Fibroblast of skin of left quadriceps (primary cell): ENCODE measurements at places on chromosomes 5 and 9.

- DNase-seq = no peak
Observed at GRCh38 chr9:112086627-112087026, 88.5 kb downstream of the SUSD1 start.

- DNase-seq = no peak
Observed at GRCh38 chr5:58019614-58020013, 440.3 kb downstream of the PLK2 start.

GRCh38 chr9:17315341-17315740 lies 180.5 kb downstream of the CNTLN start:
- DNase-seq = peak; percentile 10

DNA sequence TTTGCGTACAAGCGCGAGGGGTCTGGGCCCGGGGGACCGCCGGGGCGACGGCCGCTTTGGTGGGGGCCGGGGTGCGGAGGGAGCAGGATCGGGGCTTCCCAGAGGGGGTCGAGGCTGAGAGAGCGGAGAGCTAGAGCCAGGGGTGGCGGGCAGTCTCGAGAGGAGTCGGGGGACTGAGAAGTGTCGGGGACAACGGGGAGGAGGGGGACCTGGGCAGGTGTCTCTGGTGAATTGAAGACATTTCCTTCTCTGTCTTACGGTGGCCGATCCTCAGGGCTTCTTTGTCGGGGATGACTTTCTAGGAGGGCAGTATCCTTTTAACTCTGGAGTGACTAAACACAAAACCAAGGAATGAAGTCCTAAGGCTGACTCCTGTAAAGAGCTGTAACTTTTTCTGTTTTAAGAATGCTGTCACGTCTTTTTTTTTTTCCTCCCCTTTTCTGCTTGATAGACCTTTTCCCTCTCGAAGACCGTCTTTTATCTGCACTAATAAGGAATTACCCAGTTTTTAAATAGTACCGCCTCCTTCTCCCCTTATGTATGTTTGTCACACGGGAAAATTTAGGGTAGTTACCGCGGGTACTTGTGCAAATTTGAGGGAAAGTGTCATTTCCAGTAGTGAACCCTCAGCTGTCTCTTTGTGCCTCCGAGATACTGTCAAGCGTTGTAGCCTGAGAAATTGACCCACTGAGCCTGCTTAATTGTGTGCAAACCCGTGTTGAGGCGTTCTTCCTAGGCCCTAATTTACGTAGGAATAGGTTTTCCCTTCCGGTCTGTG lies 822 bp downstream of the DENND4C start:
- DNase-seq = no peak

- DNase-seq = no peak
Observed at GRCh38 chr5:122457178-122457826, 145.3 kb downstream of the SNCAIP start.

DNA sequence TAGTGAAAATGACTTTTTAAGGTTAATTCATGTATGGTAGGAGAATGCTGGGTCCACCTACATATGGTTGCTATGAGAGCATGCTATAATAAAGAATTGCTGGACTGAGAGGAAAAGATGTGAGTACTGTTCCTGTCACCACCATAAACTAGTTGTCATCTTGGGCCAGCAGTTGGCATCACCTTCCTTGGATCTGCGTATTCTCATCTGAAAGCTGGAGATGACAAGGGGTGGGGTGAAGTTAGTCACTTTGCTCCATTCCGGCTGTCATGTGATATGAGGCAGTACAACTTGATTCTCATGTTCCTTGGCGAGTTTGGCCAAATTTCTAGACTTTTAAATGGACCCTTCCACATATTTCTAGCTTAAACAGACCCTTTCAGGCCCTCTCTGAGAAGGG lies 33.3 kb downstream of the PIP5K1B start:
- no peak for DNase-seq

DNA sequence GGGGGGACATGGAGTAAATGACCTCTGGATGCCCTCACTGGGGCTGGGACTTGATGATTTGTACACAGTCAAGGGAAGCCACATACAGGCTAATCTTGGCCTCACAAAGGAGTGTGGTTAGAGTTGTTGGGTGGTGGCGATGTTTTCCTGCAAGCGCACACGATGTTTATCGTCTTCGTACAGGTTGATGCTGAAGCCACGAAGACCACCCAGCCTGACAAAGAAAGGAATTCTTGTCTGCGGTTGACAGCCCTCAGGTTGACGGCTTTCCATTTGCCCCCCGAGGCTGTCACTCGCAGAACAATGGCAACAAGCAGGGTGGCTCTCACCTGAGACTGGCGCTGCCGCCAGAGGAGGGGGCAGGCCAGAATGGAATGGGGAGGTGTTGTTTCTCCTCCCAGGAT lies 14.1 kb upstream of the XPA start:
- no peak for DNase-seq

GRCh38 chr9:113341712-113342410 lies 1.8 kb upstream of the WDR31 start:
- DNase-seq = no peak

DNA sequence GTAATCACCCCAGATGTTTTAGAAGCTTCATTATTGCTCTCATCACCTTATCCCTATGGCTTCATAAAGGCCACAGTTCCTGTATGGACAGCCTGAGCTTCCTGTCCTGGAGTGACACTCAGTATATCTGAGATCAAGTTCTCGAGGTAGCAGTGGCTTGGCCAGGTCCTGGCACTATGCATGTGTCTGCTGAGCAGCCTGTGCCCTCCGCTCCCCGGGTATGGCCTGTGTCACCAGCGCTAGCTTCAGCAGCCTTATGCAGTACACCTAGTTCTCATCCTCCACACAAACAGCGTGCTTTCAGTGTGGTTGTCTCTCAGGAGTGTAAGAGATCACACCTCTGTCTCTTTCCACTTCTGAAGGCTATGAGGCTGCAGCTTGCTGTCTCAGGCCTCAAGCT lies 514.7 kb downstream of the DIRAS2 start:
- DNase-seq = no peak

DNA sequence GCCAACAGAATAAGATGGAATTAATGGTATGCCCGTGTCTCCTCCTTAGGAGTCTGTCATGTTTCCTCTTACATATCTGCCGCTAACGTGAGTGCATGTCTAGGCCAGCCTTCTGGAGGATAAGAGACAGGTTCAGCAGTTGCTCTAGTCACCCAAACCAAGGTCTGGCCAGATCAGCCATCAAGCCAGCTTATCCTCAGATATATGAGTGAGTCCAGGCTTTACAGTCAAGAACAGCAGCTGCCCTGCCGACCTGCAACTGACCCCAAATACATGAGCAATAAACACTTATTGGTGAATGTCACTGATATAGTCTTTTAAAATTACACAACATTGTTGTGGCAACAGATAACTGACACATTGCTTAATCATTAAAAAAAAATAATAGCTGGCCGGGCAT lies 123.5 kb downstream of the TSSK1B start:
- no peak for DNase-seq

- DNase-seq = no peak
Observed at GRCh38 chr5:168382421-168382820, 91.0 kb downstream of the WWC1 start.

- DNase-seq = no peak
Observed at GRCh38 chr9:8867148-8867547, 1067.6 kb upstream of the DMAC1 start.

DNA sequence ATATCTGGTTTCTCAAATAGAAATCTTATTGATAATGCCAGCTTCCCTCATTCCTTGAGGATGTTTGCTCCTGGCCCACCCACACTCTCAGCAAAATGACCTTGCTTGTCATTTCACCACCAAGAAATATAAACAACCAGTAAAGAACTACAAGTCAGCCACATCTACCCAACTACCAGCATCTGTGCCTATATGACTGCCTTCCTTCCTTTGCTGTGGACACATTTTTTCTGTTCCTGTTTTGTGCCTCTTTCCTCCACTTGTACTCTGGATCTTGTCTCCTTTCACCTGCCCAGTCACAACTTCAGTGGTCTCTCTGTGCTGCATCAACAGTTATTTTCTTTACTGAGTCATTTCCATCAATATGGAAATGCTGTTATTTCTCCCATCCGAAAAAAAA lies 20.3 kb downstream of the KIF2A start:
- no peak for DNase-seq

DNA sequence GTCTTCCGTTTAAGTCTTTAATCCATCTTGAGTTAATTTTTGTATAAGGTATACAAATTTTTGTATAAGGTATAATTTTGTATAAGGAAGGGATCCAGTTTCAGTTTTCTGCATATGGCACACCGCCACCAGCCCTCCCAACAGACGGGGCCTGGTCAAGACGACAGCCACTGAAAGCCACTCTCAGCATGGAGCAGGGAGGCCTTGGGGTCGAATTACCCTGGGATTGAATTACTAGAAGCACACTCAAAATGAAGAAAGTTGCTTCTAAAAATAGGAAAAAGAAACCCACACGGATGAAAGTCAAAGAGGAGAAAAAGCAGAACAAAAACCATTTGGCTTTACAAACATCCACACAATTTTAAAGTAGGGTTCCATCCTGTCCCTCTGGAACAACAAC lies 586.2 kb upstream of the ADAMTS16 start:
- DNase-seq = no peak

DNA sequence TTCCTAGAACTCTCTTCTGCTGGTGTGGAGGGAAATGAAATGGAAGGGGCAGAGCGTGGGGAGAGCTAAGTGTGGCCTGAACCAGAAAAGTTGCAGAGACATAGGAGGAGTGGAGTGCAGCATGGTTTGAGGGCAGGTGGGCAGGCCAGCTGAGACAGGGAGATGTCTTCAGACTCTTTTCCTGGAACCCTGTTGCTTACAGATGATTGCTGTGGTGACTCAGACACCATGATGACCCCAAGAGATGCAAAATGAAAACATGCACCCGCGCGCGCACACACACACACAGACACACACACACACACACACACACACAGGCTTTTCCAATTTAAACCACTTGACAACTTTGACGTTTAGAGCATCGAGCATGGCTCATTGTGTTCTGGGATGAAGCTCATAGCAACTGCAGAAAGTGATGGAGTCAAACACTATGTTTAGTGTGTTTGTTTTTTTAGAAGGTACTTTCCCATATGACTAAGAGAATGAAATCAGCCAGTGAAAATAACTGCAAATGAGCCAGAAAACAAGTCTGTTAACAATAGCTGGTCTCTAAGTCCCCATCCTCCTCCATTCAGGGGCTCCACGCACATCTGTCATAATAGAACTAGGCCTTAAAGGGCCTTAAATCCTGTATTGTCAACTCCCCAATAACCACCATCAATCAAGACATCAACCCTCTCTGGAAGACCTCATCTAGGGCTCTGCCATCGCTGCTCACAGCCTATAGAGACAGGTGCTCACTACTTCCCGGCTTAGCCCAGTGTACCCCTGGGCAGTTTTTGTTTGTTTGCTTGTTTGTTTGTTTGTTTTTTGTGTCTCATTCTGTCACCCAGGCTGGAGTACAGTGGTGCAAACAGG lies 9.6 kb downstream of the TMOD1 start:
- no peak for DNase-seq

DNA sequence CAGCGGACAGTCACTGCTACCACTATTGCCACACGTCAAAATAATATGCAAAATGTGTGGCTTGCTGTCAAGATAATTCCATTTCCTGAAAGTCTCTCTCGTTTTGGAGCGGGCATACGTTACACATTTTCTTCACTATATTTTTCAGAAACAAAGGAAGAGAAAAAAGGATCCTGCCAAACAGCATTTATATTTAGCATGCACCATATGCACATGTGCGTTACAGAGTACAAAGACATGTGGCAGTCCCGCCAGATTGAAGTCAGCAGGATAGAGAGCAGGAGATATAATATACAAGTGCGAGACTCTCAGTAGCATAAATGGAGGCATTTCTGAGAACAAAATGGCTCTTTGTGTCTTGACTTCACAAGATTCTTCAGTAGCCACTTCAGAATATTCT lies 221.6 kb upstream of the KIF2A start:
- no peak for DNase-seq

- DNase-seq = no peak
Observed at GRCh38 chr9:16450578-16450977, 419.9 kb downstream of the BNC2 start.

- DNase-seq = no peak
Observed at GRCh38 chr9:37749129-37749528, 4.5 kb upstream of the TRMT10B start.

DNA sequence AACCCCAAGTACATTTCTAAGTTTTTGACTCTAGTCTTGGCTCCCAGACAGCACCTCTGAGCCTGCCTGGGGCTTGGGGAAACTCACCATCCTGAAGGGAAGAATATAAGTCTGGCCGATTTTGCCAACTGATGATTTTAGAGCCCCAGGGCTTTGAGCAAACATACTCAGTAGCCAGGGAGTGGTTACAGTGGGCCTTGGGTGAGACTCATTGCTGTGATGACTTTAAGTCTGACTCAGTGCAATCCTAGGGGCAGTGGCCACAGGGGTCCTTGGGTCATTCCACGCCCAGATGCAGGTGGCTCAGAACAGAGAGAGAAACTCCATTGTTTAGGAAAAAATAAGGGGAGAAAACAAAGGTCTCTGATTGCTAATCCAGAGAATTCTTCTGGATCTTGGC lies 312.0 kb upstream of the EDIL3 start:
- no peak for DNase-seq

GRCh38 chr9:93380410-93381060 lies 71.0 kb upstream of the FAM120A start:
- no peak for DNase-seq

- no peak for DNase-seq
Observed at GRCh38 chr5:99866740-99867139, 668.4 kb upstream of the FAM174A start.

DNA sequence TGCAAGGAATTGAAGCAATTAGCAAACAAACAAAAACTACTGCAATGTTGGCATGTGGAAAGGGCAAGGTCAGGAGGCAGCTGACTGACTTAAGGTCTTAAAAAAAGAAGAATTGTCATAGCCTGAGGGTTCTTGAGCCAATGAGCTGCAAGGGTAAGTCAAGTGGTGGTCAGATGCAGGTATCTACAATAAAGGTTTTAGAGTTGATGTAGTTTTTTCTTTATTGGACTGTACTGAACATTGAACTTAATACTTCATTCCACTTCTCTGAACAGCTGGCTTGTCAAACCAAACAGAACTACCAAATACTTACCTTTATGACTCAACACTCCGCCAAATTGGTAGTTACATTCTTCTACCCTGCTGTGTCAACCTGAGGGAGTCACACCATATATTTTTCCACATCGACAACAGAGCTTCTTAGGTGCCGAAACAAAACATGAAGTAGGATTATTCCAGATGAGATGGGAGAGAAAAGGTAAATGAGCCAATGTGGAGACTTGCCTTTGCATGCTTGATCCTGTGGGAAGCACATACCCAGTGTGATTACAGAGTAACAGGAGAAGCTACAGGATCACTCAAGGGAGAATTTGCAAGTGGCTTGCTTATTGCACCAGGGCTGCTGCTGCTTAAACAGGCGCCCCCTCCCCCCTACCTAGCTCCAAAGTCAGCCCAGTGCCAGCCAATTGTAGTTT lies 35.3 kb downstream of the EQTN start:
- DNase-seq = no peak

DNA sequence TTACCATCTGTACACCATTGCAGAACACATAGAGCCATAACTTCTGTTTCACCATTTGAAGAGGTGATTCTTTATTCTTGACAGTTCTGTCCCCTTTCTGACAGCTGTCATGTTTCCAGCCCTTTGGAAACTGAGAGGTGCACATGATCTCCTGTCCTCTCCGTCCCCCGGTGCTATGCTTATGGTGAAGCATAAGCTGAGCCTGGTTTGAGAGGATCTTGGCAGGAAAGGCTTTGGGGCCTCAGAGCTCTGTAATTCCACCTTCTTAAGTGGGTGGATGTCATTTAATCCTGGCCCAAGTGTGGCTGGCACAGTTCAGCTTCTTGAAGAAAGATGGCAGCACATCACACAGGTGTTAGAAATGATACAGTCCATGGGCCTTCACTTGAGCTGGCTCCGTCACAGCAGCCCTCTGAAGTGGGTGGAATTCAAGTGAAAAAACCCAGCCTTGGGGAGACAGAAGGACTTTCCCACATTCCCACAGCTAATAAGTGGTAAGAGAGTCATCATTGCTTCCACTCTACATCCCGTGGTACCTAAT lies 30.7 kb upstream of the GRPEL2 start:
- DNase-seq = no peak
